ENCODE measurements at places on chromosomes 5 and 9. TPM values are rescaled to one million over a fixed set of nuclear protein-coding genes. Genes with fewer than 3 reads are reported as not detected.

DNA sequence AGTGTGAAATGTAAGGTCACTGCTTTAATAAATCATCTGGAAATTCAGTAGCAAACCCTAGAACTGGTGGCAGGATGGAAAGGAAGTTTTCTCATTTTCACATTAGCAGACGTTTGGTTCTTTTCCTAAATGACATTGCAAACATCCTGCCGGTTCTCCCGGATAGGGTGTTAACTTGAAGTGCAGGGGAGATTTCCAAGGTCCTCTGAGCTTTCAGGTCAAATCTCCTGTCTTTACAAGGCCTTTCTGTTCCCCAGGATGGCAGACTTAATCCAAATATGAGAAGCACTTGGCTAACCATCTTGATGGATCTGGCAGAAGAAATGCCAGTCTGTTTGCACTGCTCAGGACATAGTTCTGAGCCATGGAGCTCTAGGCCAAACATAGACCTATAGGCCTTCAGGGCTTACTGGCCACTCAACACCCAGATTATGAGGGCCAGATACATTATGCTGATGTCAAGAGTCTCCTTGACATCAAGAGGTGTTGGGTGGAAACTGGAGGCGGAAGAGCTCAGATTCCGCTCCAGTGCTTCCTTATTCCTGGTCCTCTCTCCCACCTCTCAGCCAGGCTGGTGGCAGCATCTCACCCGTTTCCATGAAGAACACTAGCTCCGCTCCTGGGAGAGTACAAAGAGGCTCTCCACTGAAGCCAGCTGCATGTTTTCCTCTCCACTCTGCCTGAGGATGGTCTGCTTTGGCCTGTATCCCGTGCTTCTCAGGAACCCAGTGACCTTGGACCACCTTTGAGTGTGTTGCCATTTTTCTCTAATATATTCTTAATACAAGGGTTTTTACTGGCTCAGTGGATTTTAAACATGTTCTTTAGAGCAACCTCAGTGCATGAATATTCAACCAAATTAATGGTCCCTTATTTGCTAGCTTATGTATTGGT is 61.0 kb downstream of the RALGPS1 start:
- DNase-seq = no peak

GRCh38 chr5:145853781-145854376 is 18.7 kb upstream of the PRELID2 start:
- DNase-seq = no peak

Gene GPBP1
- 102 TPM for total RNA-seq

GRCh38 chr9:8703904-8704303 is 904.3 kb upstream of the DMAC1 start:
- no peak for DNase-seq

DNA sequence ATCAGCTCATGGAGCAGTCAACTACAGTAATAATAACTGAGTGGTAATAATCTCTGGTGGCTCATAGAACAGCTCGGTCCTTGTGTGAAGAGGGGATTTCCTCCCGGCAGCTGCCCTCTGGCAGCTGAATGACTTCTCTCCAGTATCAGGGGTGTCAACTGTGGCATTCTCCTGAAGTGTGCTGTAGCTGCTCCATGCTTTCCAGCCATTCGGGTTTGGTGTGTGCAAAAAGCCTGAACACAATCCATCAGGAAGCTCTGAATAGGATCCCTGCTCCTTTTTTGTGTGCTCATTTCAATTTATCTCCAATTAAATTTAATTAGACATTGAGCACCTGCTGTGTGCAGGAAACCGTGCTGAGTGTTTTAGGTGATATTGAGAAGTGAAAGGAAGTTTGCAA is 59.8 kb upstream of the BARX1 start:
- no peak for DNase-seq

DNA sequence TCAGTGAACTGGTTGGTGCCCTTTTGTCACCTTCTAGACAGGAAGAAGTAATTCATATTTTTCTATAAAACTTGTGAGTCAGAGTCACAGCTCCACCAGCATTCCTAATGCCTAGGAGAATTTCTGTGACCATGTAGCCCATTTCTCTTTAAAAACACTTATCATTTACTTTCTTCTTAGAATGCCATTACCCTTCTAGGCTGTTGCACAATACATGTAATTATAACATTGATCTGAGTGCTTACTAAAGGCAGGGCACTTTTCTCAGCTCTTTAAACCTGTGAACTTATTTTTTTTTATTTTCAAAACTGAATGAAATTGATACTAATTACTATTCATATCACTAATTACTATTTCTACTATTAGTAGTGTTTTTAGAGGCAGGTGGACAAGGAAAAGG is 373.7 kb downstream of the TLE4 start:
- no peak for DNase-seq

Gene ZNF474
- 0.80 TPM for total RNA-seq

- DNase-seq = no peak
Observed at GRCh38 chr5:93246090-93246855, 334.7 kb downstream of the NR2F1-AS1 start.

Gene SUSD3
- 6.6 TPM for total RNA-seq

Gene TRIM52
- 14.1 TPM for total RNA-seq

- no peak for DNase-seq
Observed at GRCh38 chr5:132060501-132061161, at the start of gene IL3. Gene IL3, plus strand, starts transcription at chr5:132060655. Its CDS starts 52 bp downstream, at chr5:132060707.

Gene SPATA31E1
- not detected for total RNA-seq

Data from sciatic nerve (tissue), 2 donors.